NCI-H2227 treated with DMSO at 0.1 percent for 48 hours (cell line): ENCODE measurements at places on chromosomes 11 and 22.
A peak's percentile ranks its signal among the peaks of the same experiment; 100 is the strongest.

- DNase-seq: no peak
Observed at GRCh38 chr11:126599217-126599897, 243.9 kb downstream of the ST3GAL4 start.

DNA sequence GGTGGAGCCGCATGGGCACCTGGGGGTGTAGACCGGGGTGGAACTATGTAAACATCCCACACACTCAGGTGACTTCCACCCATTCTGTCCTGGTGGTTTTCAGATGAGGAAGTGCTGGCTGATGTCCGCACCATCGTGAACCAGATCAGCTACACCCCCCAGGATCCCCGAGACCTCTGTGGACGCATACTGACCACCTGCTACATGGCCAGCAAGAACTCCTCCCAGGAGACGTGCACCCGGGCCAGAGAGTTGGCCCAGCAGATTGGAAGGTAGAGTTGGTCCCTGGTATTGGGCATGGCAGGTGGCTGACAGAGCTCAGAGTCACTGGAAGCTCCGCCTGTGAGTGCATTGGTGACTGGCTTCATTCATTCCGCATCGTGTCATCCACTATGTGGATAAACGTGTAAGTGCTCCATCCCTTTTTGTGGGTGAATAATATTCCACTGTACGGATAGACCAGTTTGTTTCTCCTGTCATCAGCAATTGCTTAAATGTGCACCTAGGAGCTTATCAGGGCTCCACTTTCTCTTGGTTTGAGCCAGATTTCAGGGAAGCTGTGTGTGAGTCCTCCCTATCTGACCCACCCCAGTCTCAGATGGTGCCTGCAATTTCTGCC, 29.9 kb downstream of the NADSYN1 start:
- DNase-seq: no peak

GRCh38 chr11:73053964-73054363, 88.2 kb downstream of the FCHSD2 start:
- DNase-seq: no peak

GRCh38 chr22:32444068-32444467, 20.2 kb downstream of the BPIFC start:
- DNase-seq: peak; percentile 68

DNA sequence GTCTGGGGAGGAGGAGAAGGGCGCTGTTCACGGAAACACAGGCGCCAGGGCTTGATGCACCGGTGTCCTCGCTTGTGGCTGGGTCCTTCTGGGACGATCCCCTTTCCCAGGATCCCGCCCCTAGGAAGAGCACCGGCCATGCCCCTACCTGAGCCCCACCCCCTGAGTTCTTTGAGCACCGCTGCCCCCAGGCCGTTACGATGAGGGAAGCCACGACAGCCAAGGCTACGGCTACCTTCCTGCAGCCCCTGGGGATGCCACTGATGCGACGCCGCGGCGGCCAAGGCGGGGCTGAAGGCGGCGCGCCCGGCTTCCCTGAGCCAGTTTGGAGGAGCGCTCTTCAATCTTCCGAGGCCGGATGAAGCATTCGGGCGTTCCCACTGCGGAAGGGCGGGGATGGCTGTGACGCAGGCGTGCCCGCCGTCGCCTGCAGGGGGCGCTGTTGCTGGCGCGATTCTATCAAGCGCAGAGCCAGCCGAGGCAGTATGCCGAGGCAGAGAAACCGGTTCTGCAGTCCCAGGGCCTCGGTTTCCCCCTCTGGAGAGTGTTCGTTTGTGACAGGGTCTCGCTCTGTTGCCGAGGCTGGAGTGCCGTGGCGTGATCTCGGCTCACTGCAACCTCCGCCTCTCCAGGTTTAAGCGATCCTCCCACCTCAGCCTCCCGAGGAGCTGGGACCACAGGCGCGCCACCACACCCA, 9.7 kb upstream of the NEFH start:
- no peak for DNase-seq
